COLO829 (cell line): ENCODE measurements at places on chromosomes 6 and 20.

GRCh38 chr6:107045826-107046675, 18.1 kb downstream of the MTRES1 start:
- DNase-seq = no peak

DNA sequence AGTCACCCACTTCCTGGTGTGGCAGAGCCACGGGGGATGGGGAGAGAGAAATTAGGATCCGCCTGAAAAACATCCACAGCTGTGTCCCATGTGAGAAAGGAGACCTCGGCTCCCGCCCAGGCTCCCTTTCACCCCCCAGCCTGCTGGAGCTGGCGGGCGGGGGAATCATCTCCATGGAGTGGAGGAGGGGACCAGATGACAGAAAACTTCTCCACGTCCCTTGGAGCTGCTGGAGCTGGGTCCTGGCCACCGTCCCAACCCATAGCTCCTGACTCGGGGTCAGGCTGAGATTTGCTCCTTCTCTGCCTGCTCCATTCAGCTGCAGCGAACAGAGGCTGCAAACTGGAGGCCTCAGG, 113.8 kb downstream of the CEBPB start:
- no peak for DNase-seq

GRCh38 chr6:139990856-139991465, 616.5 kb upstream of the CITED2 start:
- DNase-seq = no peak

DNA sequence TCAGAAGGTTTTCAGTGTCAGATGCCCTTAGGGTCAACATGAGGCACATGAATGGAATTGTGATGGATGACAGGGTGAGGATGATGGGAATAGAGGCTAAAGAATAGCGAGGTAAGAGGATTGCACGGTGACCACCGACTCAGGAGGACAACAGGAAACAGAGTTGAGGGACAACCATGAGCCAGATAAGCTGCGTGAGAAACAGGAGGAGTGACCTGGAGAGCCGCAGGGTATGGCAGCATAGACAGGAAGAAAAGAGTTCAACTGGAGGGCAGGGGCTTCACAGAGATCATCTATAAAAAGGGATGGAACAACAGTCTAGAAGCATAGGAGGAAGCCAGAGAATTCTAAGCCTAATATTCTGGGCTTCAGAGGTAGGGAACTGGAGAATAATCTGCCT, 84.7 kb upstream of the ENPP5 start:
- DNase-seq = peak; percentile 38

DNA sequence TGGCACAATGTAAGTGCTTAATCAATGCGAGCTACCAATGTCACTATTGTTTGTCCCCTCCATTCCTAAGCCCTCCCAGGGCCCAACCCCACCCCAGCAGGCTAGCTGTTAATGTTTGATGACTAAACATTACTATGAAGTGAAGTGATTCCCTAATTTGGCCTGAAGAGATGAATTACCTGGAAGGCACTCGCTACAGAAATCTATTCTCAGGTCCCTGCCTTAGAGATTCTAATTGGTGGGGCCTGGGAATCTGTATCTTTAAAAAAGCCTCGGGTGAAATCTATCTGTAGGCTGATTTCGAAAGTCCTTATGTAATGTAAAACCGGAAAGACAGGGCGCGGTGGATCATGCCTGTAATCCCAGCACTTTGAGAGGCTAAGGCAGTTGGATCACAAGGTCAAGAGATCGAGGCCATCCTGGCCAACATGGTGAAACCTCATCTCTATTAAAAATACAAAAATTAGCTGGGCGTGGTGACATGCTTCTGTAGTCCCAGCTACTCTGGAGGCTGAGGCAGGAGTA, 16.9 kb upstream of the SNAI1 start:
- DNase-seq = no peak

DNA sequence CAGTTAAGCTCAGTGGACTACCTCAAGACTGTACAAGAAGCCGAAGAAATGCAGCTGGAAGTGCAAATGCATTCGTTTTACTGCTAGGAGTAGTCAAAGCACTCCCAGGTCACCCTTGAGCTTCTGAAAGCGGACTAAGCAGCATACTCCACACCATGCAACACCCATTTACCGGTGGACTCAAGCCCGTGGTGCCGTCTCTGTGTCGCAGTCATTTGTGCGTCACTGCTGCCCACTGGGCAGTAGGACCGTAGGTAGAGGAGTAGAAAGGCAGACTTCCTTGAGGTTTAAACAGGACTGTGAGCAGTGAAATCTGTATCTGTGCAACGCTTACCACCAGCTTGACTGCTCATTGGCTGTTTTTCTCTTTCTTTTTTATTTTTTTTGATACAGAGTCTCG, 89.0 kb upstream of the FAM8A1 start:
- no peak for DNase-seq

DNA sequence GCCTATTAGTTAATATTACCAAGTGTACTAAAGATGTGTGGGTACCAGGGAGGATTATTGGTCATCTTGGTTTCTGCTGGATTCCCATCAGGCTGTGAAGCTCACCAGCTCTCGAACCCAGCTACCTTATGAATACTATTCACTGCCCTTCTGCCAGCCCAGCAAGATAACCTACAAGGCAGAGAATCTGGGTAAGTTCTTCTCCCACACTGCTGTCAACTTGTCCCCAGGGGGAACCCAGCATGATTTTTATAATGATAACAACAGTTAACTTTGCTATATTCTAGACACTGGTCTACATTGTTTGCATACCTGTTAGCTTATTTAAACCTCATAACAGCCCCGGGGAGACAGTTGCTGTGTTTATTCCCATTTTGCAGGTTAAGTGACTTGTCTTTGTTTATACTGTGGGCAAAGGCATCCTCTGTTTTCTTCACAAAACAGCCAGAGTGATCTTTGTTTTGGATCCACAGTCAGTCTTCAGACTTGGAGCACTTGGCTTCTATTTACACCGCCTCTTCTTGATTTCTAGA, 26.5 kb downstream of the TM9SF4 start:
- DNase-seq = no peak

GRCh38 chr6:69771158-69771906, 25.5 kb downstream of the LMBRD1 start:
- no peak for DNase-seq

DNA sequence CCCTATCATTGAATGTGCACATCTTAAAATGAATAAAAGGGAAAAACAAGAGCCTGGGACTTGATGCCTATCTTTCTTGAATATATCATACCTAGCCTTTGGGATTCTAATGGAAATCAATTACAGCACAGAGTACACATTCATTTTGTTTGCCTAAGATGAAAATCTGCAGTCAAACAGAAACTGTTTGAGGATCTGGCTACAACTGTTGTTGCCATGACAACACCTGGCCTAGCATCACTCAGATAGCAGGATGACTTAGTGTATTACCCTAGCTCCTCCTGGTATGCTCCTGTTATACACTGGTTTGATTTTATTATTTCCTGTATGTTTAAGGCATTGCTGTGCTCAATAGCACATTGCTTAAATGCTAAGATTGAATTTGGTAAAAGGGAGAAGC, 71.5 kb upstream of the LAMP5 start:
- no peak for DNase-seq
